ENCODE measurements at places on chromosomes 5 and 9. TPM values are rescaled to one million over a fixed set of nuclear protein-coding genes. Genes with fewer than 3 reads are reported as not detected.
A peak's percentile ranks its signal among the peaks of the same experiment; 100 is the strongest.

DNA sequence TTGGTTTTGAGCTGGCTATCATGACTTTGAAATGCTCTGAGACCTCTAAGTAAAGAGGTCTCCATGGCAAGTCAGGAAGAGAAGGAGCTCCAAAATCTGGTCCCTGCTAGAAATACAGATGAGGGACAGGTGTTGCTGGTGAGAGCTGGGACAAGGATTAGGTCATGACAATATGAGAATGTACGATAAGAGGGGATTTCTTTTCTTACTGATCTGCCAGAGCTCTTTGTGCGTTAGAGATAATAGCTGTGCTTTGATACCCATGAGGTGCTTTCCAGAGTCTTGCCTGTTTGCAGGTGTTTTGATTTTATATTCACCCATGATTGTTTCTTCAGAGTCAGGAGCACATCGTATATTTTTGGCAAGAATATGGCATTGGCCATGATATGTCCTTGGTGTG, 56.5 kb downstream of the ANKRD33B start:
- no peak for DNase-seq

The FCN1 gene
- total RNA-seq = 10.5 TPM

DNA sequence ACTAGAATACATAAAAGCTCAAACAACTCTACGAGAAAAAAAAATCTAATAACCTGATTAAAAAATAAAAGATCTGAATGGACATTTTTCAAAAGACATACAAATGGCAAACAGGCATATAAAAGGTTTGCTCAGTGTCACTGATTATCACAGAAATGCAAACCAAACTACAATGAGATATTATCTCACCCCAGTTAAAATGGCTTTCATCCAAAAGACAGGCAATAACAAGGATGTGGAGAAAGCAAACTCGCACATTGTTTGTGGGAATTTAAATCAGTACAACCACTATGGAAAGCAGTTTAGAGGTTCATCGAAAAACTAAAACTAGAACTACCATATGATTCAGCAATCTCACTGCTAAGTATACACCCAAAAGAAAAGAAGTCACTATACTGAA, 20.8 kb downstream of the UGT3A2 start:
- DNase-seq = no peak

GRCh38 chr5:147901599-147902039, 4.7 kb downstream of the C5orf46 start:
- DNase-seq = no peak

DNA sequence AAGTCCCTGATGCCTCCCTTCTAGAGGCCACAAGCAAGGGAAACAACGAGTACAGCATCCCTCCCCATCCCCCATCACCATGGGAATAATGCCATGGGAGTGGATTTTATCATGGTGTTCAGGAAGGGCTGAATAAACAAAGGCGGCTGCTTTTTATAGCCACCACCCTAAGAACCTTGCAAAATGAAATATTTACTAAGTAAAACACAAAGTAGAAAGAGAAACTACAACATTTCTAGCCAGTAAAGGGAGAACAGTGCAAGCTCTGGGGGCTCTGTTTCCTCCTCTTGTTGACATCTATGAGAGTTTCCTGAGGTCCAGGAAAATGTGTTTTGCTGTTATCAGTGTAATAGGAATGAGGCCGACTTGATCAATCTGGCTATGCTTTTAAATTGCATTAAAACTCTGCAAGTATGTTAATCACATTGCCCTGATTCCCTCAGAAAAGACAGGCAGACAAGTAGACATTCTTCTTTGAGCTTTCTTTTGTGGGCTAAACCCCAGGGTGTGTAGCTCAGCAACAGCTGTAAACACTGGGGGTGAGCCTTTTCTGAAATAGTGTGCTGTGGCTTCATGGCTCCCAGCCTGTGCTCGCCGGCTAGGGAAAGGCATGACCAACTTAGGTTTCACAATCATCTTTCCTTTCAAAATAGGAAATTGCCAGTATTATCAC, 31.1 kb downstream of the SV2C start:
- DNase-seq = peak; percentile 1

The F12 gene
- 3.2 TPM for total RNA-seq

DNA sequence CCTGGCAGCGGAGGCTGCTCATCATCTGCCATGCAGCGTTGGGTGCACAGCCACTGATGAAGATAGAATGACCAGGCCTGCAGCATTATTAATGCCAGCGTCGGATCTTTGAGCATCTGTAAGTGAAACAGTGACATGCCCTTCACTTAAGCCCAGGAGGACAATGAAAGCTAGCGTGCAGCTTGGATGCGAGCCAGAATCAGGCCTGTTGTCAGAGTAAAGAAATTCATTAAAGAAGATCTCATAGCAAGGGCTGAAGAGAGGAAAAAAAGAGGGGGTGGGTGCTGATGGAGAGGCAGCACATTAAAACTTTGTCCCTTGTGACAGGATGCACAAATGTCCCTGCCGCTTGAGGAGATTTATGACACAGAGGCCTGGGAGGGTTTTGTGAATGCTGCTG, 186.1 kb upstream of the MAST4 start:
- DNase-seq = no peak

DNA sequence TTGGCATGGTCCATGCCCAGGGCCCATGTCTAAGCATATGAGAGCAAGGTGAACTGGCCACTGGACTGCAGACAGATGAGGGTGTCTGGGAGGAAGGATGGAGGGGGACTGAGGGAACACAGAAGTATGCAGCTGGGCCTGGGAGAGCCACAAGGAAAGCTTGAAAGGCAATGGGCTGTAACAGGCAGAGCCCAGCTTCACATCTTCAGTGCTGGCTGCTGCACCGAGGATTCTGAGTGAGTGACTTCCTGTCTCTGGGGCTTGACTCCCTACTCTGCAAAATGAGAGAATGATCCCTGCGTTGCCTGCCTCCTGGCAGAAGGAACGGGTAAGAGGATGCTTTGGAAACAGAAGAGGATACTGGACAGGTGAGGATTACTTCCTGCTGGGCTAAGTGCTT, 29.0 kb downstream of the COL15A1 start:
- no peak for DNase-seq

GRCh38 chr5:8751971-8752370, 793.9 kb downstream of the SEMA5A start:
- no peak for DNase-seq

The C5orf52 gene
- total RNA-seq = not detected

The LCN2 gene
- 2.2 TPM for total RNA-seq

DNA sequence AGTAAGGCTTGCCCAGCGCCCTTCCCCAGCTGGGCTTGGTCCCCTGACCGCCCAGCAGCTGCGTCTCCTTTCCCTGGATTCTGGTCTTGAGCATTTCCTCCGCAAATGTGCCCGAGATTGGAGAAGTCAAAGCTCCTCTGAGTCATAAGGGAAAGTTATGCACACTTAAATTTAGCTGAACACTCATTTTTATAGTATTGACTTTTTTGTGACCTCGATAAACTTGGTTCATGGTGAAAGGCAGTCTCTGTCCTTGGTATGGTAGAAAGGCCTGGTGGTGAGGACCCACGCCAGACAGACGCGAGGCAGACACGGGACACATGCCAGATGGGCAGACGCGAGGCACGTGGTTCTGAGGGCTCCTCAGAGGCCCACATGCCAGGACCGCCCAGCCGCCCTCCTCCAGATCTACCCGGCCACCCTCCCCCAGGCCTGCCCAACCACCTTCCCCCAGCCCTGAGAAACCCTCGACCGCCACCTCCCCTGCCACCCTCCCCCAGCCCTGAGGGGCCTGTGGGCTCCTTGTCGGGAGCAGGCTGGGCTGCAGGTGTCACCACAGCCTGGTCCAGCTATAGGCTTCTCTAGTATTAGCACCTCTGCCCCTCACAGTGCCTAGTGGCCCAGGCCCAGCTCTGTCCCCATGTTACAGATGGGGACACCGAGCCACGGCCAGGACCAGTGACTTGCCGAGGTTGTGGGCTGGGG, 60.9 kb upstream of the CACNA1B start:
- DNase-seq = no peak

GRCh38 chr5:144328494-144328893, 157.8 kb downstream of the KCTD16 start:
- DNase-seq = no peak

The CDX1 gene
- not detected for total RNA-seq

- no peak for DNase-seq
These were observed 148.0 kb downstream of the ERCC6L2 start for GRCh38 chr9:96023486-96023885.

GRCh38 chr5:127002390-127002789, 28.0 kb downstream of the MARCHF3 start:
- no peak for DNase-seq

DNA sequence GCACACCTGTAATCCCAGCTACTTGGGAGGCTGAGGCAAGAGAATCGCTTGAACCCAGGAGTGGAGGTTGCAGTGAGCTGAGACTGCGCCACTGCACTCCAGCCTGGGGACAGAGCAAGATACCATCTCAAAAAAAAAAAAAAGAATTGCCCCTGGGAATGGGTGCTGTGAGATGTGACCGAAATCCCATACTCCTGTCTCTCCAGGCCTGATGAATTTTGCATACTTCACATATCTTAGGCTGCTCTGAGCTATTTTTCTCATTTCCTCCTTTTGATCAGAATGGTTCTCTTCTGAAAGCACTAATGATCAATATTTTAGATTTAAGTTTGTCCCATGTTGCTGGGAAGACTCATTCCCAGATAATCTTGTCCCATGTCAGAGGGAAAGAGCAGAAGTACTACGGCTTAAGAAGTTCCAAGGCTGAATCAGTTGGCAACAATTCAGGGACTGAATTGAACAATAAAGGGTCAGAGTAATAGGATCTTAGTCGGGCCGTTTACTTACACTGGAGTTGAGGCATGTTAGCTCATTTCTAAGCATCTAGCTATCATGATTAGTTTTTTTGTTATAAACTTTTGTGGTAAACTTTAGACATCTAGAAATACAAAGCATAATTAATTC, 44.2 kb upstream of the TENT2 start:
- DNase-seq = no peak

- DNase-seq = no peak
These were observed 401.9 kb upstream of the IRX2 start for GRCh38 chr5:3153226-3153858.

DNA sequence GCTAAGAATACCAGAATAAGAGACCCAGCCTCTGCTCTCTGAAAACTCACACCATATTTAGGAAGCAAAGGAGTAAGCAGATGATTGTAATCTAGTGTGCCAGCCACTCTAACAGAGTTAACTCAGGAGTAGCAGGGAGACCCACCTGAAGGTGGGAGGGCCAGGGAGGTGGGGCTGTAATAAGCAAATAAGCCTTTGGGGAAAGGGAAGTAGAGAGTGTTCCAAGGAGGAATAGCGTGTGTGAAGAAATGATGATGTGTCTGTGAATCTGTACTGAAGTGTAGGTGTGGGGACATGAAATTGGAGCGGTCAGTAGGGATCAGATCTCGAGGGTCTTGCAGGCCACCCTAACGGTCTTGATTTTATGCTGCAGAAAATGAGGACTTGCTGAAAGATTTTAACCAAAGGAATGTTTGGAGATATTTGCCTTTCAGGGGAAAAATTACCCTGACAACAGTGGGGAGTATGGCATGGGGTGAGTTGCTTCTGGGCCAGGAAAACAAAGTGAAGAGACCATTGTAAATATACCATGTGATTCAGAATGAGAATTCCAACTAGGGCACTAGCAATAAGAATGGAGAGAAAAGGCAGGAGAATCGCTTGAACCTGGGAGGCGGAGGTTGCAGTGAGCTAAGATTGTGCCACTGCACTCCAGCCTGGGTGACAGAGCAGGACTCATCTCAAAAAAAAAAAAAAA, 44.1 kb upstream of the FSD1L start:
- no peak for DNase-seq

DNA sequence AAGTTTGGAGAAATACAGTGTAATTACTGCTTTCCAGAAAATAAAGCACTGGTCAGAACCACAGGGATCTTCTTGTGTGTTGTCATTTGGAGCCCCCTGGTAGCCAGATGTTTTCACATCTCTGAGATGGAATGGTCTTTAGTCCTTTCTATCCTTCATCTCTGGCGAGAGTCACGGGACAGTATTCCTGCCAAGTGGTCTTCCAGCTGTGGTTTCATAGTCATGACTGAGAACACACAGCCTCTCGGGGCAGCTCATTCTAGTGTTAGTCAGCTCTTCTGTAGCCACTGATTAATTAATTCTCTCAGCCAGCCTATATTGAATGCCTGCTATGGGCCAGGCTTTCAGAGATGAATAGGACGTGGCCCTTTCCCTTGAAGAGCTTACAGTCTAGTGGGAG, 34.1 kb downstream of the HMGXB3 start:
- DNase-seq = no peak

The RXFP3 gene
- not detected for total RNA-seq

GRCh38 chr9:93126151-93126781, 7.8 kb downstream of the NINJ1 start:
- DNase-seq = no peak
